ENCODE measurements at places on chromosomes 16 and 17.

DNA sequence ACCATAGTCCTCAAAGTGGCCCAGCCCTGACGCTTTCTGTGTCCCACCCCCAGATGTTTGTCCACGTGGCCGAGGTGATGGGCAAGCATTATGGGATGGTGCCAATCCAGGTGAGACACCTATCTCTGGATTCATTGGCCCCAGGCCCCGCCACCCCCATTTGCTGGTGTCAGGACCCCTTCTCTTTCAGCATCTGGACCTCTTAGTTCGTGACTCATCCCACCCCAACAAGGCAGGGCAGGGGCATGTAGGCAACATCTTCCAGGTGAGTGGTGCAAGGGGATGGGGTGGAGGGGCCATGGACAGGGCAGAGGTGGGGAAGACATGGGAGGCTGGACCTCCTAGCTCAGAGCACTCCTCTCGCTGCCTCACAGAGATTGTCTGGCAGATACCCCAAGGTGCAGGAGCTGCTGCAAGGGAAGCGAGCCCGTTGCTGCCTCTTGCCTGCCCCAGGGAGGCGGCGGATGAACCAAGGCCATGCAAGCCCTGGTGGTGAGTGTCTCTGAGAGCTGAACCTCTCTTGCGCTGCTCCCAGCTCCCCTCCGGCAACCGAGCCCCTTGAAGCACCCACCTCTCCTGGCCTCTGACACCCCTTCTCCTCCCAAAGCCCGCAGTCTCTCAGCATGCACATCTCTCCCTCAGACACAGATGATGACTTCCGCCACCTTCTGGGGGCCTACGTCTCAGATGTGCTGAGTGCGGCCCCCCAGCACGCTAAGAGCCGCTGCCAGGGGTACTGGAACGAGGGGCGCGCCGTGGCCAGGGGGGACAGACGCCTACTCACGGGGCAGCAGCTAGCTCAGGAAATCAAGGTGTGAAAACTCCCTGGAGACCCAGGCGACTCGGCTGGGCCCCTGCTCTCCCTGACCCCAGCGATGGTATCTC is 3.6 kb downstream of the RNF112 start:
- no peak overlapping the region for H3K4me3 ChIP-seq
- H3K36me3 ChIP-seq: no peaks in the 10 kb centered on the region
- H3K27me3 ChIP-seq: peaks cover 6% of the 10 kb centered on the region
- peaks cover 34% of the 10 kb centered on the region for H3K4me1 ChIP-seq

DNA sequence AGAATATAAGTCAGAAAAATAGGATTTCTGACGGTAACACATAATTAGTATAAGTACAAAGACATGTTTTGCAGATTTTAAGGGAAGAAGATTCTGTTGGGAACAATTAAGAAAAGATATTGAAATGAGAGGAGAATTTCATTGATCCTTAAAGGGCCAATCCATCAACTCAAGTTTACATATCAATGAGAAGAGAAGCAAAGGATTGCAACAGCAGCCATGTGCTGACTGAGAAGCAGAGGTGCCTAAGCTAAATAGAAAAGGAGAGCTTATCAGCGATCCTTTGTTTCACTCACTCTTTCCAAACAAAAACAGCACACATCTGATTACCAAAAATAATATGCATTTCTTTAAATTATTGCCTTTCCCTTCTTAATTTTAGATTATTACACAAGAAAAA is 94.6 kb downstream of the ITFG1 start:
- peak overlapping the region; percentile 6 for H3K27ac ChIP-seq
- H3K36me3 ChIP-seq: peaks cover 14% of the 10 kb centered on the region
- no peaks in the 10 kb centered on the region for H3K27me3 ChIP-seq
- DNase-seq: no peak
- H3K4me1 ChIP-seq: peaks cover 5% of the 10 kb centered on the region

- H3K4me1 ChIP-seq: peaks cover 54% of the 10 kb centered on the region
- no peaks in the 10 kb centered on the region for H3K36me3 ChIP-seq
These were observed 166.1 kb downstream of the PRKCA start for GRCh38 chr17:66468241-66469087.

DNA sequence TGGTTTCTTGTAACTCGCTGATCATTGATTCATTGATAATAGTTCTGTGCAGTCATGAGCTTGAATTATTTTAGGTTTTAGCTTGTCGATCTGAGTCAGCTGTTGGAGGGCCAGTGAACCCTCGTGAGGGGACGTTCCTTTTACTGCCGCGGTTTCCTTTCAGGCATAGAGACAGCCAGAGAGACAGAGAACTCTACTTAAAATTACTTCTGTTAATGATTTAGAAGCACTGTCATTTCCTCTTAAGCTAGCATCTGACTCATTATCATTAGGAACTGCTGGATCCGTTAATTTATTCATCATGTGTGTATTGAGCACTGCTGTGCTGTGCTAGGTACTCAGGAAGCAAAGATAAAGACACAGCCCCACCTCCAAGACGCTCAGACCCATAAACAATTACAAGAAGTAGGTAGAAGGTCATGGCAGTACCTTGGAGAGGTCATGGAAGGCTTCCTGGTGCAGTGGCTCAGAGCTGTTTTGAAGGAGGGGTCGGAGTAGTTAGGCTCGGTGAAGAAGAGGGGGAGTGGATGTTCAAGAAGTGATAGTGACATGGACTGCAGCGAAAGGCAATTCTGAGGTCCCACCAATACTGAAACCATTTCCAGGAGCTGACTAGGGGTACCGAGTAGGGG is 3.3 kb downstream of the PGS1 start:
- H3K27me3 ChIP-seq: peaks cover 2% of the 10 kb centered on the region
- H3K4me3 ChIP-seq: no peak overlapping the region
- peak overlapping the region; percentile 47 for H3K27ac ChIP-seq
- peaks cover 22% of the 10 kb centered on the region for H3K36me3 ChIP-seq
- H3K4me1 ChIP-seq: peaks cover 70% of the 10 kb centered on the region

DNA sequence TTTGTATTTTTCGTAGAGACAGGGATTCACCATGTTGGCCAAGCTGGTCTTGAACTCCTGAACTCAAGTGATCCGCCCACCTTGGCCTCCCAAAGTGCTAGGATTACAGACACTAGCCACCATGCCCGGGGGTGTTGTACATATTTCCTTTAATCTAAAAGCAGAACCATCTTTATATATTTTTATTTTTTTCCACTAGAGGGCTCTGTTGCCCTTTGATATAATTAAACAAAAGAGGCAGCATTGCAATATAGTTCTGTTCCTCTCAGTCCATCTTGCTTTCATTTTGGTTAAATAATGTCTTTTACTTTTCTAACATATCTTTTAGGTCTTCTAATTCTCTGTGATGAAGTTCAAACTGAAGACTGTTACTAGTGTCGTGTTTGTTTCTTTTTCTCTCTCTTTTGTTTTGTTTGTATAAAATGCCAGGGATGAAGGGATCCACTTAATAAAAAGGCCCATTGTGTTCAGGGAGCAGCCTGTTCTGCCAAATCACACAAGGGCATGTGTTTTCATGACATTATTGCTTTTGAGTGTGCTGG is 23.4 kb downstream of the WWOX start:
- H3K27ac ChIP-seq: peak overlapping the region; percentile 26
- H3K36me3 ChIP-seq: peaks cover 35% of the 10 kb centered on the region
- peaks cover 5% of the 10 kb centered on the region for H3K27me3 ChIP-seq
- no peak overlapping the region for H3K4me3 ChIP-seq
- peaks cover 52% of the 10 kb centered on the region for H3K4me1 ChIP-seq

DNA sequence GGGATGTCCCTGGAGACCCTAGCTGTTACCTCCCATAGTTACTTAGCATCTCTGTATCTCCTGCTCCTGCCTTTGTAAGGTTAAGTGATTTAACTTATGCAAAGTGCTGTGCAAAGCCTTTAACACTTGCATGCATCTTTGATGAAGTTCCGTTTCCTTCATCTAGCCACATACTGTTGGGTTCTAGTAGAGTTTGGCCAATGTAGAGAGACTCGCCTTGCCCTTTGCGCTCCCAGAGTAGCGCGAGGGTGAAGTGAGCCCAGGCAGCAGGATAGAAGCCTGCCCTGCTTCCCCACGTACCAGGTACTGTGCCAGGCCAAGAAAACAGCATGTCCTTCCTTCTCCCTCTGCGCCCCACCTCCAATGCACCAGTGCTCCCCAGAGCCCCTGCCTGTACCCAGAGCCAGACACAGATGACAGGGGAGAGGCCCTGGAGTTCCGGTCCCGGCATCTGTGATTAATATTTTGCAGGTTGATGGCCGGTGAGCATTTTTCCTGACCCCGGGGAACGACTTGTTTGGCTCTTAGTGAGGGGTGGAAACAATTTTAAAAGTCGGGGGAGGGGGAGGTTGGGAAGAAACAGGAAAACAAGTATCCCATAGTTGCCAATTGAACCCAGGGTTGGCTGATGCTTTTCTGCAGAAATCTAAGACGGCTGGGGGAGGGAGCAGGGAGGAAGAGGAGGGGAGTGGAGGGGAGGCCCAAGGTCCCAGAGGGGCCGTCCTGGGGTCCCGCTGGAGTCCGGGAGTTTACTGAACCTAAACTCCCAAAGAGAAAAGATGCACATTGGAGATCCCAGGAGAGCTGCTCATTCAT is 13.1 kb upstream of the CDC42EP4 start:
- no peak overlapping the region for H3K4me3 ChIP-seq
- peaks cover 63% of the 10 kb centered on the region for H3K4me1 ChIP-seq
- H3K27ac ChIP-seq: peak overlapping the region; percentile 64
- peaks cover 8% of the 10 kb centered on the region for H3K27me3 ChIP-seq

- H3K4me1 ChIP-seq: peaks cover 45% of the 10 kb centered on the region
- peaks cover 38% of the 10 kb centered on the region for H3K36me3 ChIP-seq
- DNase-seq: no peak
These were observed 47.9 kb downstream of the SNX20 start for GRCh38 chr16:50632927-50633800.

DNA sequence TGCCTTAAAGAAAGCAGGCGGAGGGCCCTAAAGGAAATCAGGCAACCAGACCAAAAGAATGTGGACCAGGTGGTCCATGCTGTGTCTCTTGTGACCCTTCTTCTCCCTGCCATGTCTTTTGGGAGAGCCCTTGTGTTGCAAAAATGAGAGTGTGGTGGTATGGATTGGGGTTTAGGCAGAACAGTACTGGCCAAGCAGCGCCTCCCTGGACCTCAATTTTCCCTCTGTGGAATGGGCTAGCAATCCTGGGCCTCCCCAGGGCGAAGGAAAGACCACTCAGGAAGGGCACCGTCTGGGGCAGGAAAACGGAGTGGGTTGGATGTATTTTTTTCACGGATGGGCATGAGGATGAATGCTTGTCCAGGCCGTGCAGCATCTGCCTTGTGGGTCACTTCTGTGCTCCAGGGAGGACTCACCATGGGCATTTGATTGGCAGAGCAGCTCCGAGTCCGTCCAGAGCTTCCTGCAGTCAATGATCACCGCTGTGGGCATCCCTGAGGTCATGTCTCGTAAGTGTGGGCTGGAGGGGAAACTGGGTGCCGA is 7.6 kb upstream of the NLRC5 start:
- peaks cover 3% of the 10 kb centered on the region for H3K4me1 ChIP-seq
- no peak overlapping the region for H3K4me3 ChIP-seq
- no peak for DNase-seq
- no peaks in the 10 kb centered on the region for H3K36me3 ChIP-seq

DNA sequence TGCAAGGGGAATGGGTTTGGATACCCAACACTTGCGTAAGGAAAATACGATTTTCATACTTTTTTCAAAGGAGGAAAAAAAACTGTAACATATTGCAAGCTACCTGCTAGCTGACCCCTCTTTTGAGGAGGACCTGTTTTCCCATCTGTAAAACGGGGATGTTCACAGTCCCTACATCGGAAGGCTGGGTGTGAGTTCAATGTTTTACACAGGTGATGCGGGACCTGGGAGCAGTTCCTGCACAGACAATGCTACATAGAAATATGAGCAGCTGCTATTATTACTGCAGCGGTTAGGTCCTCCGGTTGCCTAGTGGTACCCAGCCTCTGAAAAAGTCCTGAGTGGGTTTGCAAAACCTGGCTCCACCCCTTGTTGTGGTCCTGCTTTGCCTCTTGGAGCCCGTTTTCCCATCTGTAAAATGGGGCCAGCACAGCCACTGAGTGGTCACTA is 3.5 kb downstream of the SOCS1 start:
- peaks cover 37% of the 10 kb centered on the region for H3K4me1 ChIP-seq
- no peak overlapping the region for H3K4me3 ChIP-seq
- H3K27ac ChIP-seq: no peak overlapping the region
- H3K27me3 ChIP-seq: peaks cover 25% of the 10 kb centered on the region
- no peaks in the 10 kb centered on the region for H3K36me3 ChIP-seq
- no peak for DNase-seq

- H3K4me3 ChIP-seq: no peak overlapping the region
- no peak for DNase-seq
- H3K27ac ChIP-seq: no peak overlapping the region
- peaks cover 37% of the 10 kb centered on the region for H3K27me3 ChIP-seq
- peaks cover 5% of the 10 kb centered on the region for H3K4me1 ChIP-seq
These were observed 9.1 kb downstream of the MYH11 start for GRCh38 chr16:15847611-15848175.

DNA sequence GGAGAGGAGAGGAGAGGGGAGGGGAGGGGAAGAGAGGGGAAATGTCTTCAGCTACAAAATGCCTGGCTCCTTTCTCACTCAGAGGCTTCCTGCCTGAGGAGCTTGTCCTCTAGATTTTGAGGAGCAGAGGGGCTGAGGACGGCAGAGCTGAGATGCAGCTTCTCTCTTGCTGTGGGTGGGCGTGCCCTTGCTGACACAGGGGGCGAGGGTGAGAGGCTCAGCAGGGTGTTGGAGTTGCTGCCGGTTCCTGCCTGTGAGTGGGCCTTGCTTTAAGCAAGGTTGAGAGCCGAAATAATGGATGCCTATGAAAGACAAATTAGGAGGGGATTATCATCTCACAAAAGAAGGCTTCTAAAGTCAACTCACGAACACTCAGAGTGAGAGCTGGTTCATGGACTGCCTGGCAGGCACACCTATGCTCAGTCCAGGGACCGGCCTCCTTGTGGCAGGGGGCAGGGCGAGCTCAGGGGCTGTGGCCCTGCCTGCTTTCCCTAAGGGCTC is 215.6 kb downstream of the MSI2 start:
- no peak overlapping the region for H3K4me3 ChIP-seq
- peaks cover 99% of the 10 kb centered on the region for H3K4me1 ChIP-seq
- no peak for DNase-seq
- H3K27me3 ChIP-seq: no peaks in the 10 kb centered on the region
- H3K36me3 ChIP-seq: peaks cover 16% of the 10 kb centered on the region

DNA sequence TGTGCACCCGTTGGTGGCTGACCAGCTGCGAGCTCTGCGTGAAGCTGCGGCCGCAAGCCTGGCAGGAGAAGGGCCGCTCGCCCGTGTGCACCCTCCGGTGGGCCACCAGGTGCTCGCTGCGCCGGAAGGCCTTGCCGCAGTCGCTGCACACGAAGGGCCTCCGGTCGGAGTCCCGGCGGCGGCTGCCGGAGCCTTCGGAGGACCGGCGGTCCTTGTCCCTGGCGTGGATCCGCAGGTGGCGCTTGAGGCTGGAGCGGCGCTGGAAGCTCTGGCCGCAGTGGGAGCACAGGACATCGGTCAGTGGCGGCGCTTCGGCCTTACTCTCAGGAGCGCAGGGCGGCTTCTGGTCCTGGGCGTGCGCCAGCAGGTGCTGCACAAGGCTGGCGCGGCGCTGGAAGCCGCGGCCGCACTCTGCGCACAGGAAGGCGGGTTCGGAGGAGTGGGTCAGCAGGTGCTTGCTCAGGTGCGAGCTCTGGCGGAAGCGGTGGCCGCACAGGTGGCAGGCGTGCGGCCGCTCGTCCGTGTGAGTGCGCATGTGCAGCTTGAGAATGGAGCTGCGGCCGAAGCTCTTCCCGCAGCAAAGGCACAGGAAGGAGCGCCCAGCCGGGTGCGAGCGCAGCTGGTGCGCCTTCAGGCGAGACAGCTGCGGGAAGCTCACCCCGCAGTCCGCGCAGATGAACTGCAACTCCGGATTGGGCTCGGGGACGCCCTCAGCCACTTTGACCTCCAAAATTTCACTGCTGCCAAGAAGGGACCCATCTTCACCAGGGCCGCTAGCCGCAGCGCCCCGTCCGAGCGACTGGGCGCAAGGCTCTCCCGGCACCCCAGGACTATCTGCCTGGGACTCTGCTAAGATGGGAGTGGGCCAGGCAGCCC is 9.1 kb downstream of the ZSCAN10 start:
- H3K27ac ChIP-seq: no peak overlapping the region
- peaks cover 62% of the 10 kb centered on the region for H3K4me1 ChIP-seq
- no peaks in the 10 kb centered on the region for H3K36me3 ChIP-seq
- no peaks in the 10 kb centered on the region for H3K27me3 ChIP-seq
- DNase-seq: no peak
- H3K4me3 ChIP-seq: no peak overlapping the region

Data from nephron progenitor cell (in vitro differentiated cells).